ENCODE measurements at places on chromosomes 11 and 22.

GRCh38 chr22:45948081-45948648, 28.8 kb downstream of the WNT7B start:
- DNase-seq = no peak

DNA sequence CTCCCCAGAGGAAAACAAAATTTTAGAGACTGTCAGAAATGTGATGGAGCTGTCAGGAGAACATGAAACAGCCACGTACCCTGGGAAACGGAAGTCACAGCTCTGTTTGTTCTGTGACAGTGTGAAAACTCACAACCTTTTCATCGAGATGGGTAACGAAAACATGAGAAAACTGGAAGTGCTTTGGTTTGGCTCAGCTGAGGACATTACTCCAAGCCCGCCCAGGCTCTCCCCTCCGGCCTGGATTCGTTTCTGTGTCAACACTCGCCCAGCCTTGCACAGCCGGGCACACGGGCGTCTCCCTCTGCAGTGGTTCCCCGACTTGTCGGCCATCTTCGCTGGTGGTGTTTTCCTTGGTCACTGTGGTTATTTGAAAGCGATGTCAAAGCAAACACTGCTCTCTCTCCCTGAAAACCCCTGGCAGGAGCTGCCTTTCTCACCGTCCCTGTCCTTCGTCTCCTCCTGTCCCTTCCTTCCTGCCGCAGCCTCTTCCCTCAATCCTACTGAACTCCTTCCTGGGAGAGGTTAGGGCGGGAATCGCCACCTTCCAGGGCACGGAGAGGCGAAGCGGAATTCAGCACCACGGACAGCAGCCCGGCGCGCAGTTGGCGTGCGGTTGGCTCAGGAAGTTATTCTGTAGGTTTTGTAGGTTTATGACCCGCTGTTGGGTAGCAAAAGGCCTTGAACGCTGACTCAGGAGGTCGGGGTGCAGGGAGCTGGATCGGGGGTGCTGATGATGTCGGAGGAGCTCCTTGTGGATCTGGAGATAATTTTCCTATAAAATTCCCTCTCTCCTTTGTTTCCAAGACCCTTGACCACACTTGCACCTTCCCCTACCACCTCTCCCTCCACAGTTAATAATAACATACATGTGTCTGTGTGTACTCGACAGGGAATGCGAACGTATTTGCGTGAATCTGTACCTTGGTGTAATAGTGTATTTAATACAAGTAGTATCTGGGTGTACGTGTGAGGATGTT, 13.1 kb upstream of the RPS19BP1 start:
- peak; percentile 18 for DNase-seq

GRCh38 chr22:20203552-20204201, 52.8 kb upstream of the CCDC188 start:
- DNase-seq = no peak

- no peak for DNase-seq
Measured at GRCh38 chr11:115185507-115185906, 318.7 kb downstream of the CADM1 start.

All from HL-60 (cell line).